Activated CD4-positive, alpha-beta T cell treated with anti-CD3 and anti-CD28 coated beads, Interleukin-2, Interleukin-4, amounts not matched to agents 100 ng/mL and 50 ng/mL, durations not matched to agents 16 hours and 8 hours (primary cell): ENCODE measurements at places on chromosomes 6 and 20.

- peak; percentile 42 for DNase-seq
Observed at GRCh38 chr20:40160097-40160550, 528.9 kb downstream of the MAFB start.

GRCh38 chr6:43735642-43736199 lies 34.3 kb upstream of the VEGFA start:
- no peak for DNase-seq

- no peak for DNase-seq
Observed at GRCh38 chr6:7135755-7136154, 28.0 kb downstream of the RREB1 start.

- no peak for DNase-seq
Observed at GRCh38 chr6:14727494-14728395, 518.1 kb upstream of the JARID2 start.

- DNase-seq, result no peak
Observed at GRCh38 chr6:125844989-125845388, 54.2 kb downstream of the NCOA7 start.

GRCh38 chr6:11848852-11849731 lies 70.5 kb upstream of the ADTRP start:
- DNase-seq, result no peak

- no peak for DNase-seq
Observed at GRCh38 chr6:170297576-170298330, 6.9 kb upstream of the DLL1 start.

GRCh38 chr6:137056121-137056880 lies 11.5 kb upstream of the IL20RA start:
- DNase-seq, result no peak

GRCh38 chr6:99241905-99242534 lies 107.5 kb downstream of the FAXC start:
- DNase-seq, result no peak

DNA sequence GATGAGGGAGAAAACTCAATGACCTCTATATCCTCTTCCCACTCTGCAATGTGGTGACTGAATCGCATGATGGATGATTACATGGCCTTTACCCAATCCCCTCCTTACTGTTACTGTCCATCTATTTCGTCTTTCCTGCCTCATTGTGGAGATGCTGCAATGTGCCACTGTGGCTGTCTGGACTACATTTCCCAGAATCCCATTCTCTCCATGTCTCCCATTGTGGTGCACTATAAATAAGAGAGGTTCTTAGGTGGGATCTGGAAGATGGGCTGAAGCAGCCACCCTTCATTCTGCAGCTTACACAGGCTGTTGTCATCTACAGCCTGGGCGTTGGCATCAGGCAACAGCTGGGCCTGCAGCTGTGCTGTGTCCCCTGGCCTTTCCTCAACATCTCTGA lies 233.6 kb downstream of the PRKN start:
- no peak for DNase-seq

DNA sequence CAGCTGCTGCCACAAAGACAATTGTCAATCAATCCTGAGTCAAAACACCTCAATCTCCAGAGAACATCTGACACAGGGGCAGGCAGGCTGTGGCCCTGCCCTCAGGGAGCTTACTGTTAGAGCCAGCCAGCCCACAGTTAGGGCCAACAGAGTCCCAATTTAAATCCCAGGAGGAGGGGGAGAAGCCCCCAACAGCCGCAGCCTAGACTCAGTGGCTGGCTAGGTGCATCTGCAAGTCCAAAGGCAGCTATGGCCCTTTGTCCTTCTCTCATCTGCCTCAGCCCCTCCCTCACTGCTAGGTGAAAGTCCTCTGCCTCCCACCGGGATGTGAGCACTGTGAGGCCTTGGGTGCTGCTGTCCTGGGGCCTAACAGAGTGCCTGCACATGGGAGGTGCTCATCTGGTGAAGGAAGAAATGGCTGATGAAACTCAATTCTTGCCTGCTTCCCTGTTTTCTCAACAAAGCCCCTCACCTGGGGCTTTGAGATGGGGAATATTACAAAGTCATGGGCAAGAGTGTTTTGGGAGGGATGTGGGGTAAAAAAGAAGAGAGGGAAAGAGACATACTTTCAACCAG lies 33.7 kb upstream of the VEGFA start:
- DNase-seq, result no peak

GRCh38 chr6:162572240-162572639 lies 155.3 kb downstream of the PRKN start:
- DNase-seq, result no peak

DNA sequence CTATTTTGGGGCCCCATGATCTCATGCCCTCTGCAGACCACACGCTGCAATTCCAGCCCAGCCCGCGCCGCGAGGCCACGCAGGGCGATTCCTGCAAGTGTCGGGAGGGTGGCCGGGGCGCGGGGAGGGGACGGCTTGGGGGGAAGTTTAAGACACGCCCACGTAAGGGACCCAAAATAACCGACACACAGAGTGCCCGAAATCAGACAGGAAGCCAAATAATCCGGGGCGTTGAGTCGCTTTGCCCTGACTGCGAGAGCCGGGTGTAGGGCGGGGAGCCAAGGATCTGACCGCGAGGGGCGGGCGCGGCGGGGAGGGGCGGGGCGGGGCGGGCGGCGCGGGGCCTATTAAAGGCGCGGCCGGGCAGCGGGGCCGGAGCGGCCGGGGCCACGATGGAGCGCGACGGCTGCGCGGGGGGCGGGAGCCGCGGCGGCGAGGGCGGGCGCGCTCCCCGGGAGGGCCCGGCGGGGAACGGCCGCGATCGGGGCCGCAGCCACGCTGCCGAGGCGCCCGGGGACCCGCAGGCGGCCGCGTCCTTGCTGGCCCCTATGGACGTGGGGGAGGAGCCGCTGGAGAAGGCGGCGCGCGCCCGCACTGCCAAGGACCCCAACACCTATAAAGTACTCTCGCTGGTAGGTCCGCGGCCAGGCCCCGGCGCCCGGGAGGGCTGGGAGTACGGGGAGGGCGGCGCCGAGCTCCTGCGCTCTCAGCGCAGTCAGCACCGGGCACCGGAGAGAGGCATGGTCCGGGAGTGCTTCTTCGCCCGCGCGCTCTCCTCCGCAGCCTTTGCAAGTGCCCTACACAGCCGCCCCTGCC lies at the start of gene ENPP1:
TSS of gene ENPP1 (plus strand) at position 377 of the 816 bp plus-strand sequence. CDS start at position 393, 16 bp downstream.
- peak; percentile 58 for DNase-seq

DNA sequence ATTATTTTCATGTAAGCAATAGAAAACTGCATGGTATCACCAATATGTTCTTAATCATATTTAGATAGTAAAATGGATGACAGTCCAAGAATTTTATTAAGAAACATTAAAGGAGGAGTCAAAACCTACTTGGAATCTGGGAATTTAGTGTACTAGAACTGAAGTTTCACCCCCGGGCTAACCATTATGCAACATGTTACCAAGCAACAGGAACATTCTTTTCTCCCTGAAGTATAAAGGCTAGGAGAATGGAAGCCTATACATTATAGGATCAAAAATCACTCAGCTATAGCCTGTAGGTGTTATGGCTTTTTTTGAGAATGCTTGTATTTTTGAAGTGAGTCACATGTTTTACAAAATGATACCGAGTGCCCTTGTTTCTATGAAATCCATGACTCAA lies 538.3 kb downstream of the GRIK2 start:
- no peak for DNase-seq

DNA sequence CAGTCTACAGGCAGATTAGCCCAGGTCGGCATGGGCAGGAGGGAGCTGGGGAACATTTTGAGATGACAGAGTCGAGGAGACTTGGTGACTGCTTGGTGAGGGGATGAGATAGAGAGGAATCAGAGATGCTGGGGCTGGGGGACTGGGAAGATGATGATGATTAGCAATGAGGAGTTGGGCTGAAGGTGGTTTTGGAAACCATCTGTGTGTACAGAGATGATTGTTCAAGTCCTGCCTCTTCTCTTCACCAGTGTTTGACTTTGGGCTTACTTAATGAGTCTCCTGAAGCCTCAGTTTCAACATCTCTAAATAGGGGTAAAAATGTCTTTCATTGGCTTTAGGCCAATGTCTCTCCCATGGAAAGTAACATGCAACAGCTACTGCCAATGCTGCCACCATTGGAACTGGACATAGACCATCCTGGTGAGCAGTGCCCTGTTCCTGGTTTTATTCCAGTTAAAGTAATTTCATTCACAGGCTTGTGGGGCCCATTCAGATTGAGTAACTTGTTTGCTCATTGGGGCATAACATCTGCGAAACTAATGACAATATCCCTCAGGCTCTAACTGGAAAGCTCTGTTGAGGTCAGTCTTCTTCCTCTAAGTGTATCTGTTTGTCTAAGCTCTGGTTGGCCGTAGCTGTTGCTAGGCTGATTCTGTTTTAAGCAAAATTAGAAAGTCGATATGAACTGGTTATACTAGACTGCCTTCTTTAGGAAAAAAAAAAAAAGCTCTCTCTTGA lies 99.1 kb downstream of the ARMC2 start:
- DNase-seq, result no peak

DNA sequence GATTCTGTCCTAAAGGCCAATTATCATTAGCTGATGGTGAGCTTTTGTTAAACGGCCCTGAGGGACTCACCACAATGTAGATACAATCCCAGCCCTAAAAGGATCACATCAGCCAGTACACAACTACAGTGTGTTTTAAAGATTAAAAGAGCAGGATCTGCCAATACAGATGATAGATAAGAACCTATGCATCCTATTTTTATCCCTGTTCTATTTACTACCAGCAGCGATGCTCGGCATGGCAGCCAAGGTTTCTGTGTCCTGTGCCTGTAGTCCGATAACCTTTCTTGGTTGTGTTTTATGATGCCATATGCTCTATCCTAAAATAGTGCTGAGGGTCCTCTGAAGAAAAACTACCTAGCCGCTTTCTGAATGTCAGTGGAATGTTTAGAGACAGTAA lies 289.4 kb downstream of the PHACTR1 start:
- DNase-seq, result no peak

GRCh38 chr6:11795403-11795802 lies 16.8 kb upstream of the ADTRP start:
- no peak for DNase-seq

DNA sequence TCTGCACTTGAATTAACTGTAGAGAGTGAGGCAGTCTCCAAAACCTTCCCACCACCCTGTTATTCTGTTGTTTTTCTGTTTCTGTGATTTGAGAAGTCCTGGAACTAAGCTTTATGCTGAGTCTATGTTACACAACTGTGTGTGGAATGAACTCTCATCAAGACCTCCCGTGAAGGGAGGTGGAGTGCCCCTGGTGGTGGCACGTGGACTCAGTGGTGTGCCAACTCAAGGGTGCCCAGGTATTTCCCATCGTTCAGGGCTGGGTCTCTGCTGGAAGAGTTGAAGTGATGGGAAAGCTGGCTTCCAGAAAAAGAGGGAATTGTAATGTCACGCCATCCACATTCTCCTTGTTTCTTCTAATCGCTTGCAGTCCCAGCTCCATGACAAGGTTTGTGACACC lies 374.2 kb downstream of the SMOC2 start:
- no peak for DNase-seq

DNA sequence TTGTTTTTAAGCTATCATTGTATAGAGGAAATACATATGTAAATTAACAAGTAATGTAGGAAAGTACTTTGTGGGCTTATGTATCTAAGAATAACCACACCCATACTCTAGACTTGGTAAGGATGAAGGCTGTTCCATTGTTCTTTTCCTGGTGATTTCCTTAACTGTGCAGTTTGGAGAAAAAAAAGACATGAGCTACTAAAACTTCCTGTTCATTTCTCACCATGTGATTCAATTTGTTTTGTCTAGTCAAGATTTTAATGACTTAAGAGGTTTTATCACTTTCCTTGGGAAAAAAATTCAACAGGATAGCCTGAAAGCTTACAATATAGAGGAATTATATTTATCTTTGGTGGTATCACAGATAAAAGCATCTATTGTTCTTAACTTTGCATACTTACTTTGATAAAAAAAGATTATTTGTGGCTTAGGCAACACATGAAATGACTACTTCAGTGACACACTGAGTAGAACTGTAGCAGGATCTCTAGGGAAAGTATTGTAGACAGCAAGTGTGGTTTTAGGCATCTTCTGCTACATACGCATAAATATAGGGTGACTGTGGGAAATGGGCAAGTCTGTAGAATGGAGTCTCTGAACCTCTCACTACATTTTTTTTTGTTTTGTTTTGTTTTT lies 80.3 kb downstream of the GJA1 start:
- DNase-seq, result no peak

GRCh38 chr6:134546962-134547645 lies 229.2 kb upstream of the SGK1 start:
- no peak for DNase-seq

GRCh38 chr6:165726965-165727381 lies 63.9 kb upstream of the PDE10A start:
- no peak for DNase-seq

- no peak for DNase-seq
Observed at GRCh38 chr6:30767944-30768301, 23.6 kb upstream of the IER3 start.

- DNase-seq, result no peak
Observed at GRCh38 chr20:21708738-21709534, 3.5 kb downstream of the PAX1 start.

- no peak for DNase-seq
Observed at GRCh38 chr6:70150521-70150920, 152.4 kb downstream of the COL9A1 start.

- DNase-seq, result peak; percentile 16
Observed at GRCh38 chr6:293193-294174, 1.2 kb downstream of the DUSP22 start.

DNA sequence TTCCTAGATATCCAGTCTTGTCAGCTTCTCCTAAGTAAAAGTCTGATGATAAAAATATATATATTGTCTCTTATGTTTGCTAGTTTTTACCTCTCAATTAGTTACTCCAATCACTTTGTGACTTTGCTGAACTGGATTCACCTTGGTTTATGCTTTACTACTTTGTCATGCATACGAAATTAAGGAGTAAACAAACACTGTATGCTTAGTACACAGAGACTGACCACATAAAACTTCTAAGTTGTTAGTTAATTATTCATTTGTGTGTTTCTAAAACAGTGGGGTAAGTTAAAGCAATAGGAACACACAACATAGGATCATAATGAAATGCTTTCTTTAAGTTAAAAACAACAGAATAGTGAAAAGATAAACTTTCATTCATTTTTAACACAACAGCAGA lies 877.3 kb upstream of the MAP3K7 start:
- DNase-seq, result no peak

DNA sequence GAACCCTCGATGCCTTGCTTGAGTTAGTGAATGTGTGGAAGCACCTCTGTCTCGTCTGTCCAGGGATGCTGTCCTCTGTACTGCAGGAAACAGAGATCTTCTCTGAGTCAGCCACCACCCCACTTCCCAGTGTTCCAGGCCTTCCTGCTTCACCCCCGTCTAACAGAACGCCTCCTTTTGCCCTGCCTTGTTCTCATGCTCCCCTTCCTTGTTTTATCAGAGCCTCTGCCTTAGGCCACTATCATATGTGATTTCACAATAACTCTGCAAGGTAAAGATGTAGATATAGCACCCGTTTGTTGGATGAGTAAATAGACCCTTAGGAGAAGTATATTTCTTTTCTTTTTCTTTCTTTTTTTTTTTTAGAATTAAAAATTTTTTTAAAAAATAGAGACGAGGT lies 106.7 kb upstream of the CLDN20 start:
- DNase-seq, result no peak

DNA sequence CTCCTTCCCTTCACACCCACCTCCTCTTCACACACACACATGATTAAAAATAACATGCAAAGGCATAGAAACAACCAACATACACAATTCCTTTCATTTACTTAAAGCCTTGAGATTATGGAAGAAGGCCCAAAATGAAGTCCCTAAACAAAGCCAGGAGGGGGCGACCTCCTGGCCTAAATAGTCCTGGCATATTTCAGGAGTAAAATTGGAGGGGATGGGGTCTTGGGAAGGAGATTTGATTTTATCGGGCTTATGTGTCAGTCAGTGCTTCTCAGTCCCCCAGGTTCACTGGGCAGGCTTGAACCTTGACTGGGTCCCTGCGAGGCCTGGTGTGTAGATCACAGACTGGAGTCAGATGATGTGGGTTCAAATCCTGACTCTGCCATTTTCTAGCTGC lies 266.4 kb downstream of the SAMD5 start:
- DNase-seq, result no peak
